Cortex of kidney (tissue), 1 donor: ENCODE measurements at places on chromosomes 7 and 10.

GRCh38 chr10:113541549-113541927 is 11.3 kb upstream of the HABP2 start:
- no peak for DNase-seq

DNA sequence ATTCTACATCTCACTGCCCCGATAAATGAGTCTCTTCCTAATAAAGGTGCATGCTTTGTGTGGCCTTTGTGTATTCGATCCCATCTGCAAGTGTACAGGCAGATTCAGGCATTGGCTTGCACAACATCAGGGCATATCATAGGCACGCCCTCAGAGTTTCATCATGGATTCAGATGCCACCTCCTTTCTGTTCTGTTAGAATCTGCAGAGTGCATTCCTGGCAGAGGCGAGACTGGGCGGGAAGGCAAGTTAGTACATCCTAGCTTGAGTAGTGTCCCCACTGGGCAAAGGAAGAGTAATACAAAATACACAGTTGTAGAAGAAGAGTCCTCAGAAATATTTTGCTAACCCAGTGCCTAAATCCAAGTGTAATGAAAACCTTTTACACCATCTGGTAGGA is 346.5 kb upstream of the GALNT17 start:
- no peak for DNase-seq

GRCh38 chr10:88154596-88155250 is 291.3 kb downstream of the PTEN start:
- no peak for DNase-seq

DNA sequence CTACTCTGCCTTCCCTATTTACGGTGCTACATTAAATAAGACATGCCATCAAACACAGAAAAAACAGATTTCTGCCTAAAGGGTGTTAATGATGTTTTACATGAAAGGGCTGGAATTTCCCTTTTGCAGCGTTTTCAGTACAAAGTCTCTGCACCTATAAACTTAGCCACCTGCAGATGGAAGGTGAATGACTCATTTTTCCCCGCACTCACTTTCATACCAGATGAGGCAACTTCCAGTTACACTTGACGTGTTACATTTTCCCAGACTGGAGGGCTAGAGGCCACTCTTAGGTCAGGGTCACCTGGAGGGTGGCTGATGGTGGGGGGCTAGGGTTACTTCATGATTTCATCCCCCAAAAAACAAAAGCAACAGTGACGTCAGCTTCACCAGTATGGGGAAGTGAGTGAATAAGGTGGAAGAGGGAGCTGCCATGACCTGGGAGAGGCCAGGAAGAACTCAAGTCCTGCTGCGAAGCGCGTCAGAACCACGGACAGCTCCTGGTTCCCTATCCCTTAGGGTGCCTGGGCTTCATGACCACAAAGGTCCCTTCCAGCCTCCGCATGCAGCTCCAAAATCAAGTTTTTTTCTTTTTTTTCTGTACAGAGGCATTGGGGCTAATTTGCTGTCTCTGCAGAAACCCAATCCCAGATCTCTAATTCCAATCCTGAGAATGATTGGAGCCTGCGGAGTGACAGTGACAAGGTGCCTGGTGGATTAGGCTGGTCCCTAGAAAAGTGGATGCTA is 94.0 kb downstream of the ADARB2 start:
- DNase-seq = no peak

DNA sequence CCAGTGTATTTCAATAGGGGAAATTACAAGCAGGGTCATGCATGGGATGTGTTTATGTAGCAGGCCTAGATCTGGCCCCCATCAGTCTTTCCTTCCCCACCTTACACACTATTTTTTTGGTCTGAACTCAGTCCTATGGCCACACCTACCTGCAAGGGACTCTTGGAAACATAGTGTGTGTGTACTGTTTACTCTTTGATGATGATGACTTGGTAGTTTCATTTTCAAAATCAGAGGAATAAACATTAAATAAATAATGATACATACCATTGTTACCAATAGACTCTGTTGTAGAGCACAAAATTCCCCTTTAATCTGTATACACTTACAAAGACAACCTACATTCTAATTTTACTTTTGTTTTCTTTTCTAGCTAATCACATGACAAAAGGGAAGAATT is 191.0 kb downstream of the ZEB1 start:
- no peak for DNase-seq

DNA sequence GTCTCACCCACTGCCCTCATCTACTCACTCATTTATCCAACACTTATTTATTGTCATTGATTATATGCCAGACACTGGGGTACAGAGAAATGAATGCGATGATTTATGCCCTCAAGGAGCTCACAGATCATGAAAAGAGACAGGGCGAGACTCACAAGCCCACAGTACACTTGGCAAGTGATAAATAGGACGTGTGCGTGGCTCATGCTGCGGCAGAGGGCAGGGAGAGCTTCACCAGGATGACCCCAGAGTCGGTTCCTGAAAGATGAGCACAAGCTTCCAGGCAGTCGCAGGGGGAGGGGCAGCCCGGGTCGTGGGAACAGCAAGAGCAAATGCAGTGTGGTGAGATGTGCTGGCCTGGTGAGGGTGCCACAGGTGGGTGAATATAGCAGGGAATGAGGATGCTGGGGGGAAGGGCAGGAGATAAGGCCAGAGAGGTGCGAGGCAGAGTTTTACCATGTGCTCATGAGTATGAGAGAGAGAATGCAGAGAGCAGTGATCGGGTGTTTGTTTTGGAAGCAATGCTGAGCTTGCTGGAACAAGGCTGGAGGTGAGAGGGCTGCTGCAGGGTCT is 70.9 kb downstream of the ATXN7L1 start:
- DNase-seq = no peak

- no peak for DNase-seq
These were observed 105.2 kb downstream of the TCERG1L start for GRCh38 chr10:131206111-131206995.

GRCh38 chr7:157219154-157219553 is 80.4 kb downstream of the UBE3C start:
- DNase-seq = no peak

DNA sequence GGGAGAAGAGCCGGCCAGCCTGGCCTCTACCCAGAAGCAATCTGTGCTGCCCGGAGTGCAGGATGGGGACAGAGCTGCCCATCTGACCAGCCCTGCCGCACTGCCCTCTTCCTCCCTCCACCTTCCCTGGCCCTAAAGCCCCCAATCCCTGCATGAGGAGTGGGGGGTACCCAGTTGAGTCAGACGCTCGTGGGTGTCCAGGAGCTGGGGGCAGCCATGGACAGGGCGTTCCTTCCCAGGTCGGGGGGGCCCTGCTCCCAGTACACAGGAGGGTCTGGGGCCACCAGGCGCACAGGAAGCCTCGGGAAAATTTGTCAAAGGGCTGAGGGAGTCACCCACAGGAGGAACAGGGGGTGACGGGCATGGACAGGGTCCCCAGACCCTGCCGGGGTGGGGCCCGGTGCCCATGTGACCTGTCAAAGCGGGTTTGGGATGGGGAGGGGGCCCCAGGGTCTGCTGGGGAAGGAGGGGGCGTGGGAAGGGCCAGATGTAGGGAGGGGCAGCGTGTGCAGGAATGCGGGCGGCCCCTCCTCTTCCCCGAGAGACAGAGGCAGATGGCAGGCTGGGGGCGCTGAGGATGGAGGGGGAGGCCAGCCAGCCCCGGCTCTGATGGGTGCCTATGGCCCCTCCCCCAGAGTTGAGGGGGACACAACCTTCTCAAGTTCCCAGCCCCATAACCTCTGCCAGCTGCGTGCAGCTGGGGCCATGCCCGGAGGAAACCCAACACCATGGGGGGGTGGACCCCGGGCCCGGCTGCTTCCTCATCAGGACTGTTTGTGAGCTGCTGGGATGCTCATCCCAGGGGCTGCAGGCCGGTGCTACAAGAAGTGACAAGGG is 21.5 kb upstream of the GRIFIN start:
- no peak for DNase-seq

DNA sequence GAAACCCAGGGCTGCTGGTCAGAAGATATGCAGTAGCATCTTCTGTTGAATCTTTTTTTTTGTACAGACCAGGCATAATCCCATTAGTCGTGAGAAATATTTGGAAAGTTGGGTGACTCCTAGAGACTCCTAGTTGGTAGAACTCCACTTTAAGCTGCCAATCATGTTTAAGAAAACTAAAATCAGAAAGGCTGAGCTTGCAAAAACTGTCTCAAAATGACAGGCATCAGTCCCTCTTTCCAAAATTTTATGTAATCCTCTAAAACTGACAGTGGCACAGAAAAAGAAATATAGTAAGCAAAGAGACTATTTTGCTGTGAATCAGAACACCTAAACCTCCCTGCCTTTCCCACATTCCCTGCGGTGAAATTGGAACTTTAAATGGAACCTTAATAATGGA is 568.5 kb downstream of the CCSER2 start:
- DNase-seq = no peak

DNA sequence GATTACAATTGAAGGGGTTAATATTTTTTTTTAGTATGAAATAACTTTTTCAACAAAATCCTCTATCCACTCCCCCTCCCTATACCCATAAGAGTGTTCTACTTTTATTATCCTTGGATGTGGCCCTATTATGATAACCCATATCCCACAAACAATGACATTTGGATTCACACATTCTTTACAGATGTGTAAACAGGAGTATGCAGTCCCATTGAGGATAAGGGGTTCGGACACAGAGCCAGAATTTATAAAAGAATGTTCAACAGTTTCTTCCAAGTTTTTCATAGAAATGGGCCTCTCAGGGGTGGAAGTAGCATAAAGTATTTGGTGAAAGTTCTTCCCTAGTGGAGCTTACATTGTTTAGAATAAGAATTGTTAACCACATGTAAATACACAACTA is 16.1 kb upstream of the PCLO start:
- no peak for DNase-seq

DNA sequence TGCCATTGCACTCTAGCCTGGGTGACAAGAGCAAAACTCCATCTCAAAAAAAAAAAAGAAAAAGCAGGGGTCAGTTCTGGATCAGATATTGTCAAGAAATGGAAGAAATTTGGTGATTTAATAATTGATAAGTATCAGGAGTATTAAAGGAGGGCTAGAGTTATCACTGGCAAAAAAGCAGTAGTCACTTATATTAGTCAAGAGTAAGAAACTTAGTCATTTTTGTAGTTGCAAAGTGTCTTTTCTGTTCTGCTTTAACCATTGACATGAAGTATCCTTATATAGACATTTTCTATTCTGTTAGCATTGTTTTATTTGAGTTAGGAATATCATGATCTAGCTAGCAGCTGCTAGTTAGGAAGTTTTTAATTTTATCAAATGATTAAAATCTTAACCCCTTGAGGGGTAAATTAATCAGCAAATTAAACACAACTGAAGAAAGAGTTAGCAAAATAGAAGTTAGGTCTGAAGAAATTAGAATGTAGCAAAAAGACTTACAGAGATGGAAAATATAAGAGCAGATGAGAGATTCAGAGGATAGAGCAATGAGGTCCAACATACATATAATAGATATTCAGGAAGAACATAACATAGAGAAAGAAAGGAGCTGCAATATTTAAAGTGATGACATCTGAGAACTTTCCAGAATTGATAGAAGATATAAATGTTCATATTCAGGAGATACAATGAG is 7.3 kb upstream of the CCDC6 start:
- DNase-seq = no peak

DNA sequence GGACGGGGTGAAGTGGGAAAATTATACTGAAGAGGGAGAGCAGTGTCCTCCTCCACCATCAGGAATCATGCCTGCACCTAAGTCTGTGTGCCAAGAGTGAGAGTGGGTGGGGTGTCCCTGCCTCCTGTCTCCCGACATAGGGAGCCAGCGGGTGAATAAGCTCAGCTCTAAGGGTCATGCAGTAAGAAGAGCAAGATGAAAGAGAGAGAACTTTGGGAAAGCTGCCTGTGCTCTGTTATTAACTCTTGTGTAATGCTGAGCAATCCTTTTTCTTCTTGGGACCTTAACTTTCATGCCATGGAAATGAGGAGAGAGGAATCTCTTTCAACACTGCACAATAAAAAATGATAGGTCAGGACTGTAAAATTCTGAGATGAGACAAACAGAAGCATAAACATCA is 7.9 kb upstream of the TCAF1 start:
- no peak for DNase-seq

- no peak for DNase-seq
These were observed 177.6 kb upstream of the NAMPT start for GRCh38 chr7:106462365-106462859.

DNA sequence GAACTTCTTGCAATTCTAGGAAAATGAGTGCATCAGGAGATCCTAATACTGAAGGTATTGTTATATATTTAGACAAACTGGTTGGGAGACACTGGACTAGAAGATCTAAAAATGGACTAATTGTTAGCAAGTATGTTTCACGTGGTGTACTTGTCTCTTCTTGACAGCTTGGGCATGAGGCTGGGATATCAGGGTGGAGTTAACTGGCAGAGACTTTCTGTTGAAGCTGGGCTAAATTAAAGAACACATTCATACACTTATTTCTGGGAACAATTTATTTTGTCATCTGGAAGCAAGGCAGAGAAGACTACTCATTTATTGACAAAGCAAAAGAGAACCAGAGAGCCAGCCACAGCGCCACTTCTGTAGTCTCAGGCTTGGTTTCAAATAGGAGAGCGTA is 25.9 kb downstream of the TYW1 start:
- DNase-seq = no peak

DNA sequence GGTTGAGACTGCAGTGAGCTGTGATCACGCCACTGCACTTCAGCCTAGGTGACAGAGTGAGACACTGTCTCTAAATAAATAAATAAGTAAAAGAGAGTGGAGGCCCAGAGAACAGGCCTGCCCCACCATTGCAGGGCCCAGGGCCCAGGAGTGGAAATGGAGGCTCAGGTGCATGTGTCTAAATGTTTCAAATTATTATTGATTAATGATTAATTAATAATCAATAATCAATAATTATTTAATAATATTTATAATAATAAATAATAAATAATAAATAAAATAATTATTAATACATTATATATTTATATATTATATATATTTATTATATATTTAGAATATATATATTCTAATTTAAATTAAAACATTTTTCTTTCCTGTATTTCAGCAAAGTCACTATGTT is 53.7 kb upstream of the ZRANB1 start:
- DNase-seq = no peak

- no peak for DNase-seq
These were observed 49.4 kb downstream of the HK1 start for GRCh38 chr10:69327463-69328379.

DNA sequence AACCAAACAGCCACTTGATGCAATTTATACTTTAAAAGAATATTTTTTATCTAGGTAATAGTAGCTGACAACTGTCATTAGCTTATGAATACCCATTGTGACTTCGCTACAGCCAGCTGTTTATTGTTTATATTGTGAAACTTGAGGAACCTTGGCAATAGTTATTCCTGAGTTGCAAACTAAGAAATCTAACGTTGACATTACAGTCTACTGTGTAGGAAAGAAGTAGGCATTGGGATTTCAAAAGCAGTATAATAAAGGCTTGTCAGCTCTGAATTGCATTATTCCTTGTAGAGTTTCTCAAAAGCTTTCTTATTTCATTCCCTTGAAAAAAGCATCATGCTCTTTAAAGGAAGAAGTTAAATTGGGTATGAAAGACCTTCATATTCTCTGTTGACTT is 42.7 kb upstream of the OIT3 start:
- no peak for DNase-seq
